ENCODE measurements at places on chromosomes 2 and 18.

DNA sequence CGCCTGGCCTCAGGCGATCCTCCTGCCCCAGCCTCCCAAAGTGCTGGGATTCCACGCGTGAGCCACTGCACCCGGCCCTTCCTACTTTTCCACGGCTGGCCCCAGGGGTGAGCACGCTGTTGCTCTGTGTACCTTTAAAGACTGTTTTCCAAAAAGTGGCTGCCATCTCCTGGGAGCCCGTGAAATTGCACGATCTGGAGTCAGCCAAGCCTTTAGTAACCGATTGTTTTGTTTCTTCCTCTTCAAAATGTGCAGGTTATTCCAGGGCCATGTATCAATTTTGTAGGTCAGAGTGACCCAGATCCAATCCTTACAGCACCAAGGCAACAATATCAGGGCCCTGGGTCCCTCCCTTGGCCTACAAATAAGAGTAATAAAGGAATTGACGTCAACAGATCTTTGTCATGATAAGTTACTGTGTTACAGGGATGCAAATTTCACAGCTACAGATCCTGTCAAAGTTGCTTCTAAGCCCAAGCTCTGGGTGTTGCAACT lies 135.6 kb upstream of the ZNF236 start:
- DNase-seq: no peak

DNA sequence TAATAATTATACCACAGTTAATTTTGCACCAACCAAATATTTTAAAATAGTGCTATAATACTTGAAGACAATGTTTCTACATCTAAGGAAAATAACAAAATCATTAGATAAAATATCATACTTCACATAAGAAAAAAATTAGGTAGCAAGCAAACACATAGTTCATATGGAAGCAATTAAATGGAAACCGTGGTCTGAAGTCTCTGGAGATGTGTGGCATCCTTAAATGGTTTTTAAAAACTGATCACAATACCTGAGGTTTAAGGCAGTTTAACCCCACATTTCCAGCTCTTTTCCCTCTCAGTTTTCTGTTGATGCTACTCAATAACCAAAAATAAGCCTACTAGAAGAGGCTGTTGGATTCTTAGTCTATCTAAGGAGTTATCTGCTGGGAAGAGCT lies 71.3 kb downstream of the ASXL2 start:
- no peak for DNase-seq

GRCh38 chr2:175147186-175147585 lies 20.8 kb downstream of the ATF2 start:
- no peak for DNase-seq

GRCh38 chr2:224513991-224514390 lies 71.2 kb downstream of the CUL3 start:
- no peak for DNase-seq

- DNase-seq: no peak
Observed at GRCh38 chr2:43065871-43066270, 160.5 kb downstream of the ZFP36L2 start.

GRCh38 chr2:100780203-100781008 lies 39.5 kb upstream of the NPAS2 start:
- no peak for DNase-seq

DNA sequence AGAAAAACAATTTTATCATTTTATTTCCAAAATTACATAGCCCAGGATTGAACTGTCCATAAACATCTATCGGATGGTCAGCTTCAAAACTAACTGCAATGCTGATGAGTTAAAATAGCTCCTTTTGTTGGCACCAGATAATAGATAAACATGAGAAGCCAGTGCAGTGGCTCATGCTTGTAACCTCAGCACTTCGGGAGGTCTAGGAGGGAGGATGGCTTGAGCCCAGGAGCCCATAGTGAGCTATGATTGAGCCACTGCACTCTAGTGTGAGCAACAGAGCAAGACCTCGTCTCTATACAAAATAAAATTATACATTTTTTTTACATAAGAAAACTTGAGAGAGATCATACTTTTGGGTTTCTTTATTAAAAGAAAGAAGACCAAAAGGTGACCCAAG lies 34.6 kb upstream of the IMPA2 start:
- no peak for DNase-seq

- DNase-seq: no peak
Observed at GRCh38 chr18:47669815-47670214, 260.6 kb downstream of the SMAD2 start.

GRCh38 chr18:23503963-23504344 lies 643 bp downstream of the RMC1 start:
- DNase-seq: no peak

GRCh38 chr2:121777699-121778058 lies 22.2 kb downstream of the TSN start:
- DNase-seq: no peak

DNA sequence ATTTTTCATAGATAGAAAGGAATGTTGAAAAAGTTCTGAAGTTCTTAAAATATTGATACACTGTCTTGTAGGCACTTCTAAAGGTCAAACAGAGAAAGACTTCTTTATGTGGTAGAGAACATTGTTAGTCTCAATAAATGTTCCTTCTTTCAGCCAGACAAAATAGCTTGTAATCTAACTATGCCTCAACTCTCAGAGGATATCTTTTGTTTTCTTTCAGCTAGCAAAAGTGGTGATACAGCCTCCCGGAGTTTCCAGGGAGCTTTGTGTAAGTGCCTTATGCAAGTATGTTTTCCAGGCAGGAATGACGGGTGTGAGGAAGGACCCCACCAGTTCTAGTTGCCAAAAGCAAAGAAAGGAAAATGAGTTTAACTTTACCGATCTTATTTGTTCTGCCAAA lies 452.1 kb upstream of the ST6GAL2 start:
- DNase-seq: no peak

GRCh38 chr18:11224153-11224552 lies 74.8 kb upstream of the PIEZO2 start:
- no peak for DNase-seq

Data from stimulated activated CD4-positive, alpha-beta T cell treated with anti-CD3 and anti-CD28 coated beads, TNF-alpha, amount 100 ng/mL, for 48 hours (primary cell).